ENCODE measurements at places on chromosomes 11 and 22.

GRCh38 chr11:61718621-61719302, 33.7 kb upstream of the MYRF start:
- DNase-seq, result peak; percentile 80

- DNase-seq, result no peak
Measured at GRCh38 chr22:36852056-36852973, 8.5 kb upstream of the NCF4 start.

GRCh38 chr11:122107045-122107444, 9.0 kb downstream of the BLID start:
- DNase-seq, result no peak

DNA sequence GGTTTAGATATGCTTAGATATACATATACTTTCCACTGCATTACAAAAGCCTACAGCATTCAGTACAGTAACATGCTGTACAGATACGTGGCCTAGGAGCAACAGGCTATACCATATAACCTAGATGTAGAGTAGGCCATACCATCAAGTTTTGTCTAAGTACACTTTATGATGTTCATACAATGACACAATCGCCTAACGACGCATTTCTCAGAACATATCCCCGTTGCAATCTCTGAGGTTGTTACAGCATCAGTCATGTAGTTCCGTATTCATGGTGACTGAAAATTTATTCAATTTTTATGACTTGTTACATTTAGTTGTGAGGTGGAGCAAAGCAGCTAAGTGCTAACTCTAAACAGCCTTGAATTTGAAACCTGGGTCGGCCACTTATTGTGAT, 6.7 kb downstream of the ZBTB44 start:
- no peak for DNase-seq

DNA sequence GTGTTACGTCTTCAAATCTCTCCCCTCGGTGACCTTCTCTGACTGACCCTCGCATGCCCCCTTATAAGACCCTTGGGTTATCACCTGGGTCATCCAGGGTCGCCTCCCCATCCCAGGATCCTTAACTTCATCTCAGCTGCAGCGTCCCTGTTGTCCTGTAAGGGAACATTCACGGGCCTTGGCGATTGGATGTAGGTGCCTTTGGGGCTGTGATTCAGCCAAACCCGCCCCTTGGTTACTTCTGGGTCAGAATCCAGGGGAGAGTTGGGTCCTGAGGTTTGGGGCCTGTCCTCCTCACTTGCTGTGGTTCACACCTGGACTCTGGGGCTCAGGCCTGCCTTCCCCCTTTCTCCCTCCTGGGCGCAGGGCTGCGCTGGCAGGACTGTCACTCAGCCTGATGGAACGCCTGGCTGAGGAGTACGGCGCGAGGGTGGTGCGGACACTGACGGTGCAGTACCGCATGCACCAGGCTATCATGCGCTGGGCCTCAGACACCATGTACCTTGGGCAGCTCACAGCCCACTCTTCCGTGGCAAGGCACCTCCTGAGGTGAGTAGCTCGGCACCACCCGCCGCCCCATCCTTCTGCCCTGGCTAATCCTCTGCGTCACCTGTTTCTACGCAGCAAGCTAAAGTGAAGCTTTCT, 29.4 kb downstream of the IGHMBP2 start:
- no peak for DNase-seq

DNA sequence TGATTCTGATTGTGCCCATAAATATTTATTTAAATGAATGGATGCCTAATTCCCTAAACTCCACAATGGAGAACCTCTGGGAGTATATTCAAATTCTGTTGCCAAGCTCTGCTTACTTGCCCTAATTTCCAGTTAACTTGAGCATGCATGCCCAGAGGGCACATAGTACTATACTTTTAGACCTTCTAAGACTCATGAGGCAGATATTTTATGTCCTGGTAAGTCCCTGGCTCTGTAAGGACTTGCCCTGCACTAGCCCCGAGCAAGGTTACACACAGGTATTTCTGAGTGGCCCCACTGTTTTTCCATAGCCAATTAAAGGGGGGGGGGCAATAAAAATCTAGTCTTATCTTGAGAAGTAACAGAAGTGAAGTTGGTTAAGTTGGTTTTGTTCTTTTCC, 21.1 kb upstream of the CAPRIN1 start:
- DNase-seq, result no peak

- DNase-seq, result peak; percentile 98
Measured at GRCh38 chr11:130002352-130002845, at the start of gene PRDM10. Gene PRDM10, minus strand, starts transcription at chr11:130002835. Its CDS starts 41,871 bp downstream, at chr11:129960964.

Measured in NCI-H82 (cell line).